Myocyte (in vitro differentiated cells): ENCODE measurements at places on chromosomes 3 and 15.

DNA sequence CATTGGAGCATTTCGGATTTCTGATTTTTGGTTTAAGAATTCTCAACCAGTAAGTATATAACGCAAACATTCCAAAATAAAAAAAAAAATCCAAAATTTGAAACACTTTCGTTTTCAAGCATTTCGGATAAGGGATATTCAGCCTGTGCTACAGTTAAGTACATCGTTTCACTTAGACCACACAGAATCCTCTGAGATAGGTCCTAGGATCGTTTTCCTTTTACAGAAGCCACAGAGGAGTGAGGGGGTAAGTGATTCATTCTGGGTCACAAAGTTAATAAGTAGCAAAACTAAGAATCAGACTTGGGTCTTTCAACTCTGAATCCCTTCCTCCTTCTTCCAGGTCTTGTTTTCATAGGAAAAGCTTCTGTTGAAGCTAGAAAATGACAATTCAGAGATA lies 249.3 kb downstream of the BBX start:
- DNase-seq, result no peak

- DNase-seq, result no peak
These were observed 179.7 kb upstream of the ROBO1 start for GRCh38 chr3:79947469-79947868.

DNA sequence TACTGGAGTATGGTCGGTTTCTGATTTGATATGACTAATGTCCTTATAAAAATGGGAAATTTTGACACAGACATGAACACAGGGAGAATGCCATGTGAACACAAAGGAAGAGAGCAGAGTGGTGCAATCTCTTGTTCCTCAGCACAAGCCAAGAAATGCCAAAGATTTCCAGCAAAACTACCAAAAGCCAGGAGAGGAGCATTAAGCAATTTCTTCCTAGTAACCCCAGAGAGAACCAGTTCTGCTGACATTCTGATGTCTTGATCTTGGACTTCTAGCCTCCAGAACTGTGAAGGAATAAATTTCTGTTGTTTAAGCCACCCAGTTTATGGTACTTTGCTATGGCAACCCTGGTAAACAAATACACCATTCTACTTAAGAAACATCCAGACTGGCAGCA lies 227.8 kb upstream of the MRPL3 start:
- DNase-seq, result no peak

DNA sequence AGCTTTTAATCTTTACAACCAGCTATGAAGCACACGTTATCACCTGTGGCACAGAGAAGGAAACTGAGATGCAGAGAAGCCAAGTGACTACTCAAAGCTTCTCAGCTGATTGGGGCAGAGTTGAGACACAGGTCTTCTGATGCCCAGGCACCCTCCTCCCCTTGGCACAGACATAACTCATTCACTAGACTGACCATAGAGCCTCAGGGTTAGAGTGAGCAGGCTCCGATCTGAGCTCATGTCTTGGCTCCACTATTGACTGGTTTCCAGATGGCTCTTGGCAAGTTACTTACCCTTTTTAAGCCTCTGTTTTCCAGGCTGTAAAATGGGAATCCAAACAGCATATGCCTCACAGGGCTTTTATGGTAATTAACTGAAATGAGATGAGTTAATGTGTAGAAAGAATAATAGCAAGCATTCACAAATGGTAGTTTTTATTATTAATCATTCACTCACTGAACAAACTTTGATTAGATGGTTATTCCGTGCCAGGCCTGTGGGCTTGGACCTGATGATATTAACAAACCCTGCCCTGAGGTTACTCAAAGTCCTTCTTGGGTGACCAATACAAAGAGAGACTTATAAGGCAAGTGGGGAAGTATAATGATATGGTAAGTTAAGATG lies 184.3 kb downstream of the ANXA2 start:
- DNase-seq, result no peak

DNA sequence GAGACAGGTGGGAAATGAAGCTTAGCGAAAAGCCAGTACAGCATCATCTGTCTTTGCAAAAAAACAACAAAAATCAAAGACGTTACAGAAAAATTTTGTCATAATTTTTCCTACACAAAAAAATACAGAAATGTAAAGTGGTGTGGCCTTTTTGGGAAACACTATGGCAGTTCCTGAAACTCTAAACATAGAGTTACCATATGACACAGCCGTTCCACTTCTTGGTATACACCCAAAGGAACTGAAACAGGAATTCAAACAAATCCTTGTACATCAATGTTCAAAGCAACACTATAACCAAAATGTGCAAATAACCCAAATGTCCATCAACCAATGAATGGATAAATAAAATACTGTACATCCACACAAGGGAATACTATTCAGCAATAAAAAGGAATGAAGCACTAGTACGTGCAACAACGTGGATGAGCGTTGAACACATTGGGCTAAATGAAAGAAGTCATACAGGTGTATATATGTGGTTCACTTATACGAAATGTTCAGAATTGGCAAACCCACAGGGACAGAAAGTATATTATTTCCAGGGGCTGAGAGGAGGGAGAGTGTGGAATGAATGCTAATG lies 46.8 kb downstream of the GLB1 start:
- DNase-seq, result no peak

DNA sequence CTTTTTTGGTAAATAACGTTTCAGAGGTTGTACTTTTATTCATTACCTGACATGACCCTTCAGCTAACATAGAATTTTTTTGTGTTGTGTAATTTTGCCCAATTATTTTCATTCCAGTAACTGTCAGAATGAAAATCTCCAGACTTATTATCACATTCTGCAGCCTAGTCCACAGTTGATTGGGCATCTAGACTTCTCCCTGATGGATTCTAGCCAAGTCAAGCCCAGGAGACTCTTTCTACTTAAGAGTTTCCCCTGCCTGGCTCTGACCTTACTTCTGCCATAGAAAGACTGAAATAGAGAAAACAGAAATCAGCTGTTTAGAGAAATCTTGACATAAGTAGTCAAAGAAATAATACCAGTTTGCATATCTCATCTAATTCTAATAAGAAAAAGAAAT lies 82.9 kb upstream of the CDAN1 start:
- DNase-seq, result no peak

DNA sequence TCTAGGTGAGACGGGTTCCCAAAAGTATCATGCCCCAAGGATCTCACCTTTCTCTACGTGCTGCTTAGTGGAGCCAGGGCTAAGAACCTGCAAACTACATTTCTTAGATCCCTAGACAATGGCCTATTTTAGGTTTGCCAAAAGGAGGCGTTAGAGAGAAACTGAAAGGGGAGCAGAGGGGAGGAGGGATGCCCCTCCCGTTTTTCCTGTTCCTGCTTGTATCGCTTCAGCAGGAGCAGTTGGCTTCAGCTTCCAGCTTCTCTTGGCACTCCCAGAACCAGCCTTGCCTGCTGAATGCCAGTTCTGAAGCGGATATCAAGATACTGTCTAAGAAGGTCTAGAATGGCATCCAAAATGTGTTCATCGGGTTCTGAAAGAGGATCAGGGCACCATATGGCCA lies 58.4 kb upstream of the ABHD17C start:
- DNase-seq, result no peak
